ENCODE measurements at places on chromosomes 1 and 21.

GRCh38 chr1:154657556-154657955 is 49.6 kb upstream of the ADAR start:
- no peak for DNase-seq
- no peak overlapping the region for H3K4me3 ChIP-seq
- H3K4me1 ChIP-seq, result peaks cover 8% of the 10 kb centered on the region
- H3K27ac ChIP-seq, result no peak overlapping the region
- no peaks in the 10 kb centered on the region for H3K36me3 ChIP-seq

DNA sequence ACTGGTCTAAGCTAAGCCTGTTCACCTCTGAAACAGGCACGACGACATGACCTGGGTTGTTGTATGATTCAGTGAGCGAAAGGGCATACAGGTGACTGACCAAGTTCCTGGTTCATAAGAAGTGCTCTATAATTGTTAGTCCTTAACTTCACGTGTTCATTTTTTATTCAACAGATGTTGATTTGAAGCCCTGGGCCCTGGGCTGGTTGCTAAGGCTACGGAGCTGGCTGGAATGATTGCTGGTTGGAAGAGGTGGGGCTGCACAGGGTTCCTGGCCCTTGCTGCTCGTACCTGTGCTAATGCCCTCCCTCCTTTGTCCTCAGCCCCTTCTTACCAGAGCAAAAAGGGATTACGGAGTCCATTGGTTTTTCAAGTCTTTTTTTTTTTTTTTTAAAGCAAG is 111.3 kb upstream of the CSF3R start:
- no peaks in the 10 kb centered on the region for H3K27me3 ChIP-seq
- DNase-seq, result no peak
- H3K4me3 ChIP-seq, result no peak overlapping the region

- H3K27me3 ChIP-seq, result no peaks in the 10 kb centered on the region
- no peaks in the 10 kb centered on the region for H3K36me3 ChIP-seq
- H3K27ac ChIP-seq, result no peak overlapping the region
- no peak for DNase-seq
- H3K4me3 ChIP-seq, result no peak overlapping the region
- no peaks in the 10 kb centered on the region for H3K4me1 ChIP-seq
Observed at GRCh38 chr1:151775894-151776664, 12.8 kb upstream of the MRPL9 start.

- no peak overlapping the region for H3K27ac ChIP-seq
- DNase-seq, result no peak
- H3K4me1 ChIP-seq, result no peaks in the 10 kb centered on the region
- no peaks in the 10 kb centered on the region for H3K27me3 ChIP-seq
- H3K36me3 ChIP-seq, result no peaks in the 10 kb centered on the region
- no peak overlapping the region for H3K4me3 ChIP-seq
Observed at GRCh38 chr1:205656236-205656635, 24.1 kb downstream of the SLC45A3 start.

- no peak overlapping the region for H3K4me3 ChIP-seq
- no peaks in the 10 kb centered on the region for H3K27me3 ChIP-seq
- H3K36me3 ChIP-seq, result no peaks in the 10 kb centered on the region
- no peak overlapping the region for H3K27ac ChIP-seq
- DNase-seq, result no peak
Observed at GRCh38 chr1:71135571-71135970, 54.7 kb upstream of the ZRANB2 start.

GRCh38 chr1:186740324-186740723 is 60.1 kb upstream of the PTGS2 start:
- no peaks in the 10 kb centered on the region for H3K27me3 ChIP-seq
- H3K4me3 ChIP-seq, result no peak overlapping the region
- no peak overlapping the region for H3K27ac ChIP-seq

- H3K27me3 ChIP-seq, result no peaks in the 10 kb centered on the region
- H3K4me3 ChIP-seq, result no peak overlapping the region
- H3K36me3 ChIP-seq, result no peaks in the 10 kb centered on the region
- DNase-seq, result no peak
- peaks cover 9% of the 10 kb centered on the region for H3K4me1 ChIP-seq
Observed at GRCh38 chr21:45378258-45378966, 26.6 kb upstream of the COL18A1 start.

GRCh38 chr1:59159557-59160203 is 137.2 kb upstream of the FGGY start:
- DNase-seq, result no peak
- no peaks in the 10 kb centered on the region for H3K36me3 ChIP-seq
- H3K27me3 ChIP-seq, result no peaks in the 10 kb centered on the region
- no peaks in the 10 kb centered on the region for H3K4me1 ChIP-seq
- no peak overlapping the region for H3K4me3 ChIP-seq
- no peak overlapping the region for H3K27ac ChIP-seq

DNA sequence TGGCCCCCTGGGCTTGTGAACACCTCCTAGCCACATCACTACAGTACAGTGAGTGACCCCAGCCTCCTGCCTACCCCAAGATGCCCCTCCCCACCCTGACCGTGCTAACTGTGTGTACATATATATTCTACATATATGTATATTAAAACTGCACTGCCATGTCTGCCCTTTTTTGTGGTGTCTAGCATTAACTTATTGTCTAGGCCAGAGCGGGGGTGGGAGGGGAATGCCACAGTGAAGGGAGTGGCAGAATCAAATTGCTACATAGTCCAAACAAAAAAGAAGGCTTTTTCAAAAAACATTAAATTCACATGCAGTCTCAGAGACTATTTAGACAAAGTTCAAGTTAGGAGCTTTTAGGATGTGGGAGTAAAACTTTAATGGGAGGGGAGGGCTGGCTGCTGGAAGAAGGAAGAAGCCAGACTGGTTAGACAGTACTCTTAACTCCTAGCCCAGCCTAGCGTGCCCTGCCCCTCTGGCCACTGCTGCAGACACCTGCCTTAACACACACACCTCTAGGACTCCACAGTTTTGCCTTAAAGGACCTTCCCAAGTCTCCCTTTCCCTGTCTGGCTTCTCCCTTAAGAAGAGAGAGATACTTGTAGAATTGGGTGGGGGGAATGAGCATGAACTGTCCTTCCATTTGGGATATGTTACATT is 9.4 kb downstream of the PEA15 start:
- no peak overlapping the region for H3K27ac ChIP-seq
- DNase-seq, result no peak
- H3K4me3 ChIP-seq, result no peak overlapping the region
- no peaks in the 10 kb centered on the region for H3K27me3 ChIP-seq
- H3K4me1 ChIP-seq, result 0 out of 2 replicates have a peak, but pooled peaks cover 5% of the 10 kb centered on the region
